ENCODE measurements at places on chromosomes 16 and 17.
A peak's percentile ranks its signal among the peaks of the same experiment; 100 is the strongest.

DNA sequence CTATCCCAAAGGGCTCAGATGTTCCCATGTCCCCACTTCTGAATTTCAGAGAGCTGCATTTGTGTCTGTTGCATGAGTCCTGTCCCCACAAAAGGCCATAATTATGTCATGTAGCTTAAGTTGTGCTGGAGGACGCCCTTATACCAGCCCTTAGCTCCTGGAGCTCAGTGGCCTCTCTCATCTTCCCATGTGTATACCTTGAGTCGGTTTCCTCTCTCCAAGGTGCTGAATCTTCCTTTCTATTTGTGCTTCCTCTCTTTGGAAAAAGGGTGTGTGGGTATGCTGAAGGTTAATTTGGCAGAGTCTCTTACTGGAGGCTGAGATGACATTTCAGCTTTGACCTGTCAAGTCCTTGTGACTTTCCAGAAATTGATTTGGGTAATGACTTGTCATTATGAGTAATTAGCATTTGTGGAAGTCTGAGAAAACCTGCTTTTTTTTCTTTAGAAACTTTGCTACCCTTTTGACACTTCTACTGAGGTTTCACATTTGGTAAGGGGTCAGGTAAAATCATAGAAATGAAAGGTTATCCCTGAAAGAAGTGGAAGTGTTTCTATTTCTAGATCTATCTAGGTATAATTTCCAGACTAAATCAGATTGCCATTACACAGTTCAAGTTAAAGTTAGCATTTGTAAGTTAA lies 185.4 kb downstream of the ABCC12 start:
- no peak for DNase-seq

GRCh38 chr17:8158267-8159031 lies 4.3 kb downstream of the VAMP2 start:
- peak; percentile 90 for DNase-seq

GRCh38 chr16:82658796-82659195 lies 32.0 kb downstream of the CDH13 start:
- no peak for DNase-seq

GRCh38 chr17:20926532-20926931 lies 116.3 kb downstream of the USP22 start:
- DNase-seq: no peak

DNA sequence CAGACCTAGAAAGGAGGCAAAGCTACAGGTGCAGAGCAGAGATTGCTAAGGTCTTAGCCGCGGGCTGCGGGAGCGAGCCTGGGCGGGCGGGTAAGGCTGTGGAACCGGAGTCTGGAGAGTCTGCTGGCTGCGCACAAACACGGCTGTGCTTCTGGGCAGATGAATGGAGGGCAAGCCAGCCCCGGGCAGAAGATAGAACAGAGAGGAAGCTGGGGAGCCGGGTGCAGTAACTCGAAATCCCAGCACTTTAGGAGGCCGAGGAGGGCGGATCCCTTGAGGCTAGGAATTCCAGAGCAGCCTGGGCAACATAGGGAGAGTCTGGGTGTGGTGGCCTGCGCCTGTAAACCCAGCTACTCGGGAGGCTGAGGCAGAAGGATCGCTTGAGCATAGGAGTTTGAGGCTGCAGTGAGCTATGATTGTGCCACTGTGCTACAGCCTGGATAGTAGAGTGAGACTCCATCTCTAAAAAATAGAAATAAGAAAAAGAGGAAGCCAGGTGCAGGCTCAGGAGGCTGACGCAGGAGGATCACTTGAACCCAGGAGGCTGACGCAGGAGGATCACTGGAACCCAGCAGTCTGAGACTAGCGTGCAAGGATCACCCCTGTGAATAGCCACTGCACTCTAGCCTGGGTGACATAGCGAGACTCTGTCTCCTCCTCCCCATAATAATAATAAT lies 56.3 kb downstream of the PITPNC1 start:
- DNase-seq: no peak

DNA sequence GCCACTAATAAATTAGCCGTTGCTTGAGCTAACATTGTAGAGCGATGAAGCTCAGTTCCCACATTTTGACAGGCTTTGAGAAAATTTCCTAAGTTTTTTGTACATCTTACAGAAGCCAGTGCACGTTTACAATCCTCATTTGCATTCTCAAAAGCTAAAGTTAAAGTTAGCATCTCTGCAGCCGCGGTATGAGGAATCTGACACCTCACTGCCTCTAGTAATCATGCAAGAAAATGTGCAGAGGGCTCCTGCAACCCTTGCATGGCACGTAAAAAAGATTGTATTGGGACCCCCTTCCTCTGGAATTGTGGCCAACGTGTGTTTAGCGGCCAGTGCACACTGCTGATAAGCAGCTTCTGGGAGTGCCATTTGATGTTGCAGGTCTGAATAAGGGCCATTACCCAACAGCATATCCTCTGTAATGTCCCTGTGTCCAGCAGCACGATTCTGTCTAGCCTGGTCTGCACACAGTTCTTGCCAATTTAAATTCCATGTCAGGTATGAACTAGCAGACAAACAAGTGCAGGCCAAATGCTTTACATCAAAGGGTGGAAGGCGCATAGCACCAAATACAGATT lies 12.4 kb upstream of the ZNF689 start:
- no peak for DNase-seq

- no peak for DNase-seq
These were observed 755 bp downstream of the PIEZO1 start for GRCh38 chr16:88784074-88784855.

GRCh38 chr17:48854774-48855476 lies 24.1 kb downstream of the CALCOCO2 start:
- DNase-seq: no peak

- DNase-seq: no peak
These were observed 20.4 kb upstream of the CPNE2 start for GRCh38 chr16:57071831-57072582.

- no peak for DNase-seq
These were observed 457.9 kb upstream of the CDH5 start for GRCh38 chr16:65908568-65908967.

- DNase-seq: no peak
These were observed 312.7 kb upstream of the KCNJ16 start for GRCh38 chr17:69762359-69762758.

GRCh38 chr17:31492880-31493655 lies 101.6 kb downstream of the RAB11FIP4 start:
- DNase-seq: no peak

DNA sequence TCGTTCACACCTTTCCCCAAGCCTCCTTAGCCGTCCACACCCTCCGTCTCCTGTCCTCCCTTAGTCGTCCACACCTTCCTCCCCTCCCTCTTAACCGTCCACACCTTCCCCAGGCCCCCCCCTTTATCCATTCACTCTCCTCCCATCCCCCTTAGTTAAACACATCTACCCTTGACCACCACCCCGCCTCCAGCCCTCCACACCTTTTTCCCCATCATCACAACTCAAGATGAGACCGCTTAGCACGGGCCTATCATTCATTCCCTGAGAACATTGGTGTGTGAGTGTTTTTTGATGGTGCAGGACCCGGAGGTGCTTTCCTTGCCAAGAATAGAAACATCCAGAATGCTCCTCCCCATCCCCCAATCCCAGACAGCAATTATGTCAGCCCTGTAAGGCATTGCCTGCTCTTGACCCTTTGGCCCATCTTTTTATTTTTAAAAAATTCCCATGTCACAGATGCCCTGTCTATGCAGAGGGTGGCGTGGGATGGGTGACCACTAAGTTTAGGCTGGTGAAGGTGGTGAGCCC lies 1.4 kb downstream of the TENT4B start:
- DNase-seq: no peak

- DNase-seq: no peak
These were observed 39.1 kb upstream of the ADGRG1 start for GRCh38 chr16:57589374-57589773.

DNA sequence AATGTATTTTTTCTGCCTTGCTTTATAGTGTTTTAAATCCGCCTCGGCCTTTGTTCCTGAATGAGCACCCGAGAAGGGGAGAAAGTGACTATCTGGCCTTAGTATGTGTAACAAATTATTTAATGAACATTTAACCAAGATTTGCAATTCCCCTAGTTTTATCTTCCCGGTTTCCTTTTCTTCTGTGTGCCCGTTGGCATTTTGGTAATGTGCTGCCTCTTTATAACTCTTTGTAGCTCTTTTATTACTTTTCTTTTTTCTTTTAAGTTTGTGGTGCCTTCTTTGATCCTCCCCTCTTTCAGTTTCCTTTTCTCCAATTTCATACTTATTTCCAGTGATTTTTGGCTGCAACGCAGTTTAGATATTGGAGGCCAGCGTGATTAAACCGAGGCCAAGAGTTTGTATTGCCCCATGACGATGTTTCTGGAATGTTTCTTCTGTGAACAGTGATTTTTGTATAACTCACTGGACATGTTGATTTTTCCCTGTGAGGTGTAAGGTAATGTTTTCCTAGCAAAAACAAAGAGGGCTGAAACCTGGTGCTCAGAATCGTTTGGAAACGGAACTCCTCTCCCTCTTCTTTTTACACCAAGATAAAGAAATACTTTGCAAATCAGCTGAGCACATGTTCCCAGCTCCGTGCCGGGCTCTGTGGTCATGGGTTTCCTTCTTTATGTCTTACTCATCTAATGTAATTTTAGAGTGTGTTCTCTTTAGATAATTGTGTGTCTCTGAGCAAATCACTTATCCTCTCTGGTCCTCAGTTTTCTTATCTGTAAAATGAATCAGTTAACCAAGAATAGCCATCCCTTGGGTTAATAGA lies 344.3 kb downstream of the WWOX start:
- DNase-seq: no peak

DNA sequence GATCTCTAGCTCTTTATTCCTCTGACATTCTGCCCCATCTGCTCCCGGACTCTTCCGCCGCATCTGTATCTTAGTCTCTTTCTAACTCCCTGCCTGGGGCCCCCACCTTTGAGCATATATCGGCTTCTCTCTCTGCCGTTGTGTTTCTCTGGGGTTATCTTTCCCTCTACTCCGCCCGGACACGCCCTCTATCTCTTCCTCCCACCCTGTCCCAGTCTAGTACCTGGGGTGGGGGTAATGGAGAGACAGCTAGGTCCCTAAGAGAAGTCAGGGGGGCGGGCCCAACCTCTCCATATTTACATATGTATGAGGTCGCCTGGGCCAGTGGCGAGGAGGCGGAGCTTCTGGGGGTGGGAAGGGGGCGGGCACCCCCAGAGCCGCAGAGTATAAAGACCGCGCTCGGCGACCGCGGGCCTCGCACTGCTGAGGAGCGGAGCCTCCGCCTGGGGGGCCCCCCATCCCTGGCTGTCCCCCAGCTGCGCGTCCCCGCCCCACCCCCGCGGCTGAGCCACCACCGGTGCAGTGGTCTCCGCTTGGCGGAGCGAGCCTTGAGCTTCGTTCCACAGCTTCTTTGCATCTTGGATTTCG lies at the start of gene ATP1B2:
ATP1B2 (plus strand) TSS at position 418 of the 588 bp plus-strand sequence. CDS start 593 bp downstream, outside the sequence.
- DNase-seq: peak; percentile 79

GRCh38 chr16:78570399-78571141 lies 471.1 kb downstream of the WWOX start:
- DNase-seq: no peak

DNA sequence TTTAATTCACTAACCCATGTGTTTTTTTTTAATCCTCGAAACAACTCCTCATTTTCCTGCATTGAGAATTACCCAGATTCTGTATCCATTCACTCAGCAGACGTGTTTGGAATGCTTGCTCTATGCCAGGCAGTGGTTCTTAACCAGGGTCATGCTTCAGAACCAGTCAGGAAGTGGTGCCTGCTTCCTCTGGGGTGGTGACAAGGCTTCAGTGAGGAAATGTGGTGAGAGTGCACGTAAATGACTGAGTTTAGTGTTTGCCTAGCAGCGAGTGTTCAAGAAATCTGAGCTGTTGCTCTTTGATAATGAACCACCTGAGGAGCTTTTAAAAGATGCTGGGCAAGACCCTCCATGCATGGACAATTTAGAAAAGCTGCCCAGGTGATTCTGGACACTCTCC lies 9.9 kb downstream of the ZFP90 start:
- DNase-seq: no peak

GRCh38 chr16:51834133-51834532 lies 683.1 kb upstream of the SALL1 start:
- no peak for DNase-seq

DNA sequence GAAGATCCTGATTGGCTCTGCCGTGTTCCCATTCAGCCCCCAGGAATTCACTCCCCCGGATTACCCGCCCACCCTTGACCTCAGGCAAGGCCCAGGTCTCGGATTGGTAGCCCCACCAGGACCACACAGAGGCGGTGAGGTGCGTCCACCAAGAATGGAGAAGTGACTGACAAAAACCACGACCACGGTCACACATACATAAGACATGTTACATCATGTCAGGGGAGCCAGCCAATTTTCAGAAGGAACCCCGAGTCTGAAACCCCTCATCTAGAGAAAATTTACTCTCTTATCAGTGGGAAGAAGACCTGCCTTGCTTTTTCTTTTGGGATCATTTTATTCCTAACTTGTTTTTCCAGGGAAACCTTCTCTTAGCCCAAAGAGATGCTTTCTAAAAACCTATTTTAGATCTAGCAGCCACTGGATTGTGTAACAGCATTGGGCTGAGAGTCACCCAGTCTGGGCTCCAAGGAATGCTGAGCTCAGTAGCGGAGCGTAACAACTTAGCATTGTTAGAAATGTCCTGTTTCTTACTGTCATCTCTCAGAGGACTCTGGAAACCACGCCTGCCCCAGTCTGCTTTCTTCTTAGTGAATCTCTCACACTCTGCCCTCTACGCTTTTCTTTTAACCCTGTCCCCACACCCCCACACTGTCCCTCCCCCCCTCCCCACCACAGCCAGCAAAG lies 164.1 kb downstream of the CMIP start:
- no peak for DNase-seq

GRCh38 chr17:78896091-78896833 lies 6.7 kb downstream of the CEP295NL start:
- peak; percentile 75 for DNase-seq

GRCh38 chr16:81446907-81447268 lies 2.3 kb downstream of the CMIP start:
- no peak for DNase-seq

- DNase-seq: no peak
These were observed 18.1 kb downstream of the TMC6 start for GRCh38 chr17:78110363-78111015.

DNA sequence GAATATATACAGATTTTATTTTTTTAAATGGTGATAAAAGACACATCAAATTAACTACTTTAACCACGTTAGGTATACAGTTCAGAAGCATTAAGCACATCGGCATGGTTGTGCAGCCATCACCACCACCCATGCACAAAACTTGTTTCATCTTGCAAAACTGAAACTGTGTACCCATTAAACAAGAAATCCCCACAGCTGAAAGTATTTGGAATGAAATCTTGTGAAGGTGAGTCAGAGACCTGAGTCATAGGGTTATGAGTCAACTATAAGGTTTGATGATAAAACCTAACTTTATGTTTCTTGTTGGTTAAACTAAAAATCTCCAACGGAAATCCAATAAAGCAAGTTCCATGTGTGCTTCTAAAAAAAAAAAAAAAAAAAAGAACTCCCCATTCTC lies 561.6 kb upstream of the PSMD7 start:
- no peak for DNase-seq
